ENCODE measurements at places on chromosomes 1 and 21.

- DNase-seq, result no peak
Measured at GRCh38 chr1:178486100-178487069, 10.4 kb downstream of the CLEC20A start.

DNA sequence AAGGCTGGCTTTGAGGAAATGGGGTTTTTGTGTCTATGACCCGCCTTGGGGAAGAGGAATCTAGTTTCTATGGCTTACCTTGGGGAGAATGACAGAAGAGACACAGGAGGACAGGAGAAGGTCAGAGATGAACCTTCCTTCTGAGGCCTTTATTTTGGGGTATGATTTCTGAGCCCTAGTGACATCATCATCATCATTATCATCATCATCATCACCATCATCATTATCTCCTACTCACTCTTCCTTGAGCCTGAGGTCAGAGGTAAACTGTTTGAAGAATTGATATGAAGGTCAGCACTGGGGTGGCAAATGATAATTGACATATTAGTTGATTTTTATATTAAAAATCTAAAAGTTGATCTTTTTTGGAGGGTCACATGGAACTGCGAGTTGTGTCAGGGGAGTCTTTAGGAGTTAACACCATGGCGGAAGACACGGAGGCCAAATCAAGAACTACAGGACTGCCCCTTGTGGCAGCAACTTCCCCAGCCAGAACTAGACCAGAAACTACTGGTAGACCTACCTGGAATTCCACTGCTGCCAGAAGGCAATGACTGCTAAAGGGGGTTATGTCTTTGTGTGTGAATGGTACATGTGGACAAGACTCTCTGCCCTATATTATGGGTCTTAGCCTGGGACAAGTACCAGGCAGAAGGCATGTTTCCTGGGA is 49.8 kb upstream of the WLS start:
- no peak for DNase-seq

DNA sequence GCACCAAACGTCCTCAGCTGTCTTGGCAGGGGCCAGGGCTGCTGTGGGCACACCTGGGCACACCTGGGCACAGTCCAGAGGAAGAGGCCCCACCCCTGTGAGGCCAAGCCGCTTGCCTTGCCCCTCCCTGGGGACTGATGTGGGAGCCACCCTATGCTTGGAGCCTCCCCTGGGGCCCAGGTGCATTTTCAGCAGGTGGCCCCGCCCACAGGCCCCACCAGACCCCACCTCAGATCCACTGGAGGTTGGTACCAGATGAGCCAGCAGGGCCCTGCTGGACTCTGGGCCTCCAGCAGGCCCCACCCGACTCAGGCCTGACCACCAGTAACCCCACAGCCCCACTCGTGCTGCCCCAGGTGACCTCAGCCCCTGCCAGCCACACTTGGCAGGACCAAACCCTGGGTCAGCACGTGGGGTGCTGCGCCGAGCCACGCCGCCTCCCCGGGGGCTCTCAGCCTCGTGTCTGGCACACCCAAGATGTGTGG is 8.8 kb downstream of the SLC19A1 start:
- no peak for DNase-seq

DNA sequence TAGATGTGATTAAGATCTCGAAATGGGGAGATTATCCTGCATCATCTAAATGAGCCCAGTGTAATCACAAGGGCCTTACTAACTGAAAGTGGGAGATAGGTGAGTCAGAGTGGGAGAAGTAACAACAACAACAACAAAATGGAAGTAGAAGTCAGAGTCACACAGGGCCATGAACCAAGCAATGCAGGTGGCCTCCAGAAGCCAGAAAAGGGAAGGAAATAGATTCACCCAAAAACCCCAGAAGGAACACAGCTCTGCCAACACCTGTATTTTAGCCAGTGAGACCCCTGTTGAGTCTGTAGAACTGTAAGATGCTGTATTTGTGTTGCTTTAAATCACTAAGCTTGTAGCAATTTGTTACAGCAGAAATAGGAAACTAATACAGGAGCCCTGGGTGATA is 4.1 kb downstream of the TAGLN2 start:
- peak; percentile 54 for DNase-seq

DNA sequence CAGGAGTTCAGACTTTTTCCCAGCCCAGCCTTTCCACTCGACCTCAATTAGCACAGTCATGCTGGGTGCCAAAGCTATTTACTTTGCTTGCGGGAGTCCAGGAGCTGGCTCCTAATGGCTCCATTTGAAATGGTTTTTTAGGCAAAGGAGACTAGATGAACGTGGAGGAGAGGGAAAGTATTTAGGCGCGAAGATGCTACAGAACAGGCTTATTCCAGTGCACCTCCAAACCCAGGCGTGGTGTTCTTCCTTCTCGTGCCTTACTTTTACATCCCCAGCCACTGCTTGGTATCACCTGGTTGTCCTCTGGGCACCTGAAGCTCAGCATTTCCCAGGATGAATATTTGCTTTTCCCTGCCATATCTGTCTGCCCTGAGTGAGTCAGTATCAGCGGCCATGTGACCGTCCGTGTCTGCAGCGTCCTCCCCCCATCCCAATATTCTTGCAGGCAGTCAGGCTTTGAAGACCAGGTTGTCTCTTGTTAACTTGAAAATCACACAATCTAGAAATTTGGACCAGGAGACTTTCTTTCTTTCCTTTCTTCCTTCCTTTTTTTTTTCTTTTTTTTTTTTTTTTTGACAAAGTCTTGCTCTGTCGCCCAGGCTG is 198.5 kb downstream of the DYRK1A start:
- no peak for DNase-seq

DNA sequence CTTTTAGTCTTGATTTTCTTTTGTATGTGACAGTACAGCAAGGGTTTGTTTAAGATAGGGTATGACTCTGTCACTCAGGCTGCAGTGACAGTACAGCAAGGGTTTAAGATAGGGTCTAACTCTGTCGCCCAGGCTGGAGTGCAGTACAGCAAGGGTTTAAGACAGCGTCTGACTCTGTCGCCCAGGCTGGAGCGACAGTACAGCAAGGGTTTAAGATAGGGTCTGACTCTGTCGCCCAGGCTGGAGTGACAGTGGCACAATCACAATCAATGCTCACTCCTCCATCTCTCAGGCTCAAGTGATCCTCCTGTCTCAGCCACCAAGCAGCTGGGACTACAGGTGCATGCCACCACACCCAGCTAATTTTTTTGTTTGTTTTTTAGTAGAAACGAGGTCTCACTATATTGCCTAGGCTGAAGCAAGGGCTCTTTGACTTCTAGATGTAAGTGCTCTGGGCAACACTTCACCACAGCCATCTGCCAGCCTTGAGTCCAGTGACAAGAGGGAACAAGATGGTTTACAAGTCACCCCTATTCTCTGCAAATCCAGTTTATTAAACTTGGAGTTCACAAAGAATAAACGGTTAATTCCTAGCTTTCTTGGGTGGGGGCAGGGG is 965 bp upstream of the SH2D5 start:
- DNase-seq, result no peak

DNA sequence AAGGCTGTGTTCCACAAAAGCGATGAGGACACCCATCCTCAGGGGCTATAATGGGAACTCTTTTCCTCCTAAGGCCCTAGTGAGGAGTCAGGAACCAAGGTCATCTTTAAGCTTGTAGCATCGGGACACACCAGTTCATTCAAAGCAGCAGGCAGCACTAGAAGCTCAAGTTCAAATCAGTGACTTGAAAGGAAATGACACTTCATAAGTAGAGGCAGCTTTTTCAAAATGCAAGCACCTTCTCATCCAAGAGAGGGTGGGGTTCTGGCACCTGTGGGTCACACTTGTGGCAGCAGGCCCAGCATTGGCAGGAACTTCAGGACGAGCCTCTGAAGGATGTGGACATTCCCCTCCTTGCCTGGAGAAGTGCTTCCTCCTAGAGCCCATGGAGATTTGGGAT is 496.3 kb downstream of the KIF26B start:
- no peak for DNase-seq

- peak; percentile 93 for DNase-seq
Measured at GRCh38 chr1:26321315-26322041, 3.7 kb downstream of the CD52 start.

DNA sequence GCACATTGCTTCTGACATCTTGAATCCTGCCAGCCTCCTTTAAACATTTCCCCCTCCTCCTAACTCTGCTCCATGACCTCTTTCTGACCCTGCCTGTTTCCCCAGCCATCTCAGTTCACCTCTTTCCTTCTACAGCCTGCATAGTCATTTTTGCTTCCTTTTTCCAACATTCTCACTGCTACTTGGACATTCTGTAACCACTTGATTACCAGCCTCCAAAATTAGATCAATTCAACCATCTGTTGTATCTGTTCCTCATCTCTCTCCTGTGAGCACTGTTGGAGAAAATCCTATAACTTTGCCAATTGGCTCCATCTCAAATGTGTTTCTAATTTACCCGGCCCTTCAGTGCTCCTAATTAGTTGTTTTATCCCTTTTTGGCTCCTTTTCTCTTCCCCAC is 27.5 kb upstream of the GPR88 start:
- DNase-seq, result no peak

GRCh38 chr1:100366209-100366525 is 13.9 kb downstream of the CDC14A start:
- no peak for DNase-seq

DNA sequence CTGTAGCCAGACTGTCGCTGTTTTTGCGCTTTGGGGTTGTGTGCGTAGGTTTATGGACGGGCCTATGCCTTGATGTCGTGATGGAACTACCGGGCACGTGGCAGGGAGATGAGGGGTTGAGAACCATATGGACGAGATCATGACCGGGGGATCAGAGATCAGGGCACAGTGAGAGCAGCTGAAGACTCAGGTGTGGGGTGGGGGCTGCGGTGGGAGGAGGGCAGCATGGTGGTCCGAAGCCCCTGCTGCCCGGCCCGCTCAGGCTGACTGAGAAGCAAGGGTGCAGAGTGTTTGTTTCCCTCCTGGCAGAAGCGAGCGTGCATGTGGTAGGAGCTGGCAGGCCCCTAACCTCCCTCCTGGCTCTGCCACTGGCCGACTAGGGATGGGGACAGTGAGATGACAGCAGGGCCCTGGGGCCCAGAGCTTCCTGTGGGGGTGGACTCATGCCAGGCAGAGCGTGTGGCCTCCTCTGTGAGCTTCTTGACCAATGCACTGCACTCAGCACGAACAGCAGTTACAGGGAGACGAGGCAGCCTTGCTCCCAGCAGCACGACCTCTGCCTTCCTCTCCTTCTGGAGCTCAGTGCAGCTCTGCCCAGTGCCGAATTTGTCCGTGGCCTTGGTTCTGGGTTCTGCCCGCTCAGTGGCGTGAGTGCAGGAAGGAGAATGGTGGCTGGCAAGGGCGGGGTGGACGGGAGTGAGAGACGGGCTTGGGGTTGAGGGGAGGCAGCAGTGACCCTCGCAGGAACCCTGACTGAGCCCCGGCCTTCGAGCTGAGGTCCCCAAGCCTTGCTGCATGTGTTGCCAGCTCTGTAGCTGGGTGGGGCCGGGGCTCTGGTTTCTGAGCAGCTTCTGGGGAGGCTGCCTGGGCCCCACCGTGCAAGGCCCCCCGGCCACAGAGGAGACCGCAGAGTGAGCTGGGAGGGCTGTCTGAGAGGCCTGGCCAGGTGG is 22.2 kb upstream of the LRRC3 start:
- no peak for DNase-seq

DNA sequence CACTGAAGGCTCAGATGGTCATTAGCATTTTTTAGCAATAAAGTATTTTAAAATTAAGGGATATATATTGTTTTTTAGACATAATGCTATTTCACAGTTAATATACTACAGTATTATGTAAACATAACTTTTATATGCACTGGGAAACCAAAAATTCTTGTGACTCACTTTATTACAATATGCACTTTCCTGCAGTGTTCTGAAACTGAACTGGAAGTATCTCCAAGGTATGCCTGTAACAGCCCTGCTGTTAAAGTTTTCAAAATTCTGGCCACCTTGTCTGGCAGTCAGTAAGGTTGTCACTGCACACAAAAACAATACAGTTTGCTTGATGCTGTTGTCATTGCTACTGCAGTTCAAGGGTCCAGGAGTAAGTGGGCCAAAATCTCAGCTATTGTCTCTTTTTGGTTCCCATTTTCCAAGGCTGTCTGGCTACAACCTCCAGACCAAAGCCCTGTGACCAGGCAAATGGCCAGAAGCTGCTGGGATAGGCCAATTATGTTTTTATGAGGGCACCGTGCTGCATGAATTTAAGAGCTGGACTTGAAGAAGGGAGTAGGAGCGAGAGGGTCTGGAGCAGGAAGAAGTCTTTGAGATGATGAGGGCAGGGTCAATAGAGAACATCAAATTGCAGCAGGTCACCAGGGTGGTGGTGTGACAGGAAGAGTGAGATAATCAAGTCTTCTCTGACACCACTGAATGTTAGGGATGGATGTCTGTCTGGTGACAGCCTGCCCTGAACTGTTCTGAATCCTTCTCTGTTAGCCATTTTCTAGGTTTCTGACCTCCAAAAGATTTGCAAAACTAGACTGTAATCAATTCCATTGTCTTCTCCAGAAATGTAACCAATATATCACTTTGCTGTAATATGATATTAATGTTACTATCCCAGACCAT is 82.3 kb upstream of the CACHD1 start:
- no peak for DNase-seq

DNA sequence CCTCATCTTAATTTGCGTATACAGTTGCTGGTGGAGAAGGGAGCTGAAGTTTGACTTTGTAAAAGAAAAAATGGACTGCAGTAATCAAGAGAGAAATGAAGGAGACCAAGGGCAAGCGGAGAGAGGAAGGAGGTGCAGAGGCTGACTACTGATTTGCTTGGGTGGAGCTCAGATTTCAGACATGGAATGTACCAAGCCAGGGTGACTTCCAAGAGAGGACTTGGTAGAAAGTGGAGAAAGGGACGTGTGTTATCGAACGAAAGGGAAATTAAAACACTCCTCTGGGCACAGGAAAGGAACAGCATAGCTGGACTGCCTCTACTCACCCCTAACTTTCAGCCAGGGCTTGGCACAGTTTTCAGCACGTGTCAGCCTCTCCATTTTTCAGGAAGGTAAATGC is 15.1 kb upstream of the HEATR1 start:
- no peak for DNase-seq

GRCh38 chr21:32392299-32392879 is 423 bp downstream of the URB1 start:
- no peak for DNase-seq

- DNase-seq, result peak; percentile 48
Measured at GRCh38 chr1:248786156-248786555, 30.6 kb upstream of the LYPD8 start.

DNA sequence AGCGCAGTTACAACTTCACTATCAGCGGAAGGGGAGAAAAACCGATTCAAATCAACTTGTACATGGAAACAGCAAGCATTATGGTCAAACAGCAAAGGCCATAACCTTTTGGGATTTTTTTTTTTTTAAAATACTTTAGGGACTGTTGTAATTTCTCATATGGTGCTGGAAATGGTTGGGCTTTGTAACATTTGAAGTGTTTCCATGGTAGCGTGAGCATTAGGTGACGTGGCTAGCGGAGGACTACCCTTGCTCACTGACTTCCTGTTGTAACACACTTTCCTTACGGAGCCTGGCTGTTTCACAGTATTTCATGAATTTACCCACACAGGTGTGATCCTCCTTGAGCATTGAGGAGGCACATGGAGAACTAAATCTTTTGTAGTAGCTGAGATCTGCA is 269.5 kb downstream of the TM2D1 start:
- DNase-seq, result no peak

DNA sequence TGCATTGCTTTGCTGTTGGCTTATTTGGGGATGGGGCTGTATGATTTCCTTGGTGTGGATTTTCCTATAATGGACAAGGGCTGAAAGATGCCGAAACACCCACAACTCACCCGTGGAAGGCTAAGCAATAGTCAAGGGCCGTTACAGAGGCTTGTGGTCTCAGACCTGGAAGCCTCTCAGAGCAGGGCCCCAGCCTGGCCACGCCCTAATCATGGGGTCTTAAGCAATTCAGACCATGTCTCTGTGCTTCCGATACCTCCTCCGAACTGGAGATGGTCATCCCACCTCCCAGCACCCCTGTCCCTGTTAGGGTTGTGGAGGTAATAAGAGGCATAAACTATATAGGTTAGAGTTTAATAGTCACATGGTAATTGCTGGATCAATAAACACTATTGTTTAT is 3.4 kb downstream of the ABCG1 start:
- no peak for DNase-seq

Data from suppressor macrophage treated with lipopolysaccharide for 4 hours (primary cell).